Right ventricle myocardium superior (tissue), 1 donor: ENCODE measurements at places on chromosomes 16 and 17.

GRCh38 chr17:19958023-19958422 lies 19.6 kb downstream of the AKAP10 start:
- DNase-seq = no peak

DNA sequence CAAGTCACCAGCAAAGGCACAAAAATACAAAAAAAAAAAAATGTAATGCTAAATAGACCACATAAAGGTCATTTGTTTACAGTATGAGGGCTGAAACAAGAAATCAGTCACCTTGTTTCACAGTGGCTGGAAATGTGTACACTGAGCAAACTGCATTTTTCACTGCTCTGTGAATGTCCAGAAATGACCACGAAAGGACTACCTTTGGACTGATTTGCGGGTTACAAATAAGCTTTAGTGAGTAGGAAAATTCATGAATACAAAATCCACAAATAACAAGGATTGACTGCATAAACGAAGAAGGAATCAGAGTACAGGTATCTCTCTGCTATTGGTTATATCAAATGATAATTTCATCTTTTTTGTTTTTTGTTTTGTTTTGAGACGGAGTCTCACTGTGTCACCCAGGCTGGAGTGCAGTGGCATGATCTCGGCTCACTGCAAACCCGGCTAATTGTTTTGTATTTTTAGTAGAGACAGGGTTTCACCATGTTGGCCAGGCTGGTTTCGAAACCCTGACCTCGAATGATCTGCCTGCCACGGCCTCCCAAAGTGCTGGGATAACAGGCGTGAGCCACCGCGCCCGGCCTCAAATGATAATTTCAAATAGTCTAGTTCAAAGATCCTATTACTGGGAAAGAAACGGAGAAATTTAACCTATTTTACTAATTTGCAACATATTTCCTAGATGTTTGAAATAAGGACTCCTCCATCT lies 30.5 kb downstream of the CYTH1 start:
- DNase-seq = no peak

DNA sequence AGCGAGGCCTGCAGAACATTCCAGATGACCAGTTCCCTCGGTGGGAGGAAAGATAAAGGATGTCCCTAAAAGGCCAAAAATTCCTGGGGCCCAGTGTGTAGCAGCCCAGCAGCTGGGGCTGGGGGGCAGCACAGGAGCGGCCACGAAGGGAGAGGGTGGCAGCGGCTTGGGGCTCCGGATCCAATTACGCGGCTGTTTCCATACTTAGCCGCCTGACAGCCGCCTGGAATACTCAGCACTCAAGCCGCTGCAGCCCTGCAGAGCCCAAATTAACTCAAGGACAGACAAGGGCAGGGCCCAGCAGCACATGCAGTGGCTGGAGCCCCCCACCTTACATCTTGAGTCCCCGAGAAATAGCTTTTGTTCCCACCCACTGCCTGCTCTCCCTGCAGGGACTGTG lies 1.3 kb downstream of the SRL start:
- DNase-seq = peak; percentile 68

GRCh38 chr16:77767211-77767610 lies 21.2 kb upstream of the VAT1L start:
- no peak for DNase-seq

DNA sequence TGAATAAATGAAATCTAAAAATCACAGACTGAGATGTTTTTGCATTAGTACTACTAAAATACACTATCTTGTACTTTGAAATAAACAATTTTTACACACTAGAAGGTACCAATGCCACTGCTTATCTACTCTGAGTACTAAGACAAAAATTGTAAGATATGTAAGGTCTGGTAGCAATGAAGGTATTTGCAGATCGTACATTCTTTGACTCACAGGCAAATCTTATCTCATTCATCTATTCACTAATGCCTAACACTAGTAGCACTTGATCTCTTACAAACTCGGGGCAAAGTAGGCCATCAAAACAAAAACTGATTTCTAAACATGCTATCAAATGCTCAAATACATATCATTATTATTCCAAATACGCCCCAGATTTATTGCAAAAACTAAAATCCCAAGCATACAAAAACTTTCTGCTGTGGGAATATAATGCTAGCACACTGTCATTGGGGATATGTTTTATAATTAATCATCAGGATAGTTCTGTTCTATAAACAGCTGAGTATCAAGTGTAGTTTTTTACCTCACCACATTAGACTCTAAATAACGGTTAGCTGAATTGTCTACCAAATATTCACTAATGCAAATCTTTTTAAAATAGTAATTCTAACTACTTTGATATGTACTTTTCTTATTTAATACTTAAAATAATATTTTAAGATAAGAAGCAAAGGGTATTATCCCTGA lies 68.0 kb downstream of the MED13 start:
- no peak for DNase-seq
